ENCODE measurements at places on chromosomes 16 and 17.
A peak's percentile ranks its signal among the peaks of the same experiment; 100 is the strongest.

DNA sequence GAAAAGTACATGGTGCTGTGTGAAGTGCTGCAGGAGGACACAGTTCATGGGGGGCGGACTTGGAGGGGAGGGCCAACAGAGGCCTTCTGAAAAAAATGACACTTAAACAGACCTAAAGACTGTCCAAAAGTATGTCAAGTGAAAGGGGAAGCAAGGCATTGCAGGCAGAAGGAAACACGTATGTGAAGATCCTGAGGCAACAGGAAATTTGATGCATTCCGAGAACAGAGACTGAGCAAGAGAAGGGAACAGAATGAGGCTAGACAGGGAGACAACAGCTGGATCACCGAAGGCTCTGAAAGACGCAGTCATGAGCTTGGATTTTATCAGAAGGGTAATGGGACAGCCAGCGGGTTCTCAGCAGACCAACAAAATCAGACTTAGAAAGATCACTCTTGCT, 1.1 kb downstream of the IFT20 start:
- DNase-seq, result no peak

DNA sequence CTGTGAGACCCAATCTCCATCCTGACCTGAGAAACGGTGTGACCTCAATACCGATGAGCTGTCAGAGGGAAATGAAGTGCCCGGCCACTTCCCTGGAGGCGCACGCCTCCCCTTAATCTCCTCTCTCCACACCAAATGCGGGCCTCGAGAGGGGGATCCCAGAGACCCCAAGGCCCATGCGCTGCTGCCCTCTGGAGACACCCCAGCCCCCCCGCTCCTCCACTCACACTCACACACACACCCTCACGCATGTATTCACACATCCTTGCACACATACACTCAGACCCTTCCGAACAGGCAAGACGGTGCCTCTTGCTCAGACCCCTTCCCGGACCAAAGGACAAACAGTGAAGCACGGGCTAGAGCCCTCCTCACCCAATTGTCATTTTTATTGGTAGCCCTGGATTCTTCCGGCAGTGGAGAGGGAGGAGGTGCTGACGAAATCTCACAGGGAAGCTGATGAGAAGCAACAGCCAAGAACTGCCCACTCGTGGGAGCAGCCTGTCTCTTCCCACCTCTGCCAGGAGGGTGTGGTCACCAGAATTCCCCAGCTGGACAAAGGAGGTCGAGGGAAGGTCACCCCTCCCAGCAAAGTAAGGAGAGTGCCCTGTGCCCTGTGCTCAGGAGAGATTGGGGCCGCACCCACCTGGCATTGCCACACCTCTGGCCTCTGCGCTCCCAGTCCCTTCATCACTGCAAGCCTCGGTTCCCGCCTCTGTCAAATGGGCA, 136.0 kb upstream of the TNRC6C start:
- DNase-seq, result no peak

GRCh38 chr17:37519251-37519985, 29.7 kb downstream of the DUSP14 start:
- DNase-seq, result no peak

- DNase-seq, result peak; percentile 28
Measured at GRCh38 chr17:82333279-82334171, at the start of gene SECTM1. SECTM1 (minus strand) TSS chr17:82333766; CDS start chr17:82327240, 6,526 bp downstream.

GRCh38 chr16:69349536-69349935, 2.0 kb downstream of the TMED6 start:
- DNase-seq, result no peak

- no peak for DNase-seq
Measured at GRCh38 chr16:76182041-76182635, 95.1 kb upstream of the CNTNAP4 start.

DNA sequence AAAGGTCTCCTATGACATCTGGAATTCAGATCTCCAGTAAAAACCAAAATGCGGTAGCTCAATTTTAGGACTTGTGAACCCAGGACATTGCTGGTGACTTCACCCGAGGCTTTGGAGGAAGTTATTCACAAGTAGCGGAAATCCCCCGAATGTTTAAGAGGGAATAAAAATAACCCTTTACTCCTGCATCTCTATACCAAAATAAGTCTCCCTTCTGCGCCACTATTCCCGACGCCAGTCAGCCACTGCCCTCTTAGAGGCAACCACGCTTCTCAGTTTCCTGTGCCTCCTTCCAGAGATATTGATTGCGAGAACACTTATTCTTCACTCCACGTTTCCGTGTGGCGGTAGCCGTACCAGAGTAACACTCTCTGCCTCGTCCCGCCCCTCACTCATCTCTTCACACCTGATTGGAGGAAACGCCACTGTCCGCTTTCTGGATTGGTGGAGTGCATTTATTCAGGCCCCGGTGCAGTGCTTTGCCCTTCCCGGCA, 27.4 kb downstream of the EMP2 start:
- DNase-seq, result peak; percentile 63

DNA sequence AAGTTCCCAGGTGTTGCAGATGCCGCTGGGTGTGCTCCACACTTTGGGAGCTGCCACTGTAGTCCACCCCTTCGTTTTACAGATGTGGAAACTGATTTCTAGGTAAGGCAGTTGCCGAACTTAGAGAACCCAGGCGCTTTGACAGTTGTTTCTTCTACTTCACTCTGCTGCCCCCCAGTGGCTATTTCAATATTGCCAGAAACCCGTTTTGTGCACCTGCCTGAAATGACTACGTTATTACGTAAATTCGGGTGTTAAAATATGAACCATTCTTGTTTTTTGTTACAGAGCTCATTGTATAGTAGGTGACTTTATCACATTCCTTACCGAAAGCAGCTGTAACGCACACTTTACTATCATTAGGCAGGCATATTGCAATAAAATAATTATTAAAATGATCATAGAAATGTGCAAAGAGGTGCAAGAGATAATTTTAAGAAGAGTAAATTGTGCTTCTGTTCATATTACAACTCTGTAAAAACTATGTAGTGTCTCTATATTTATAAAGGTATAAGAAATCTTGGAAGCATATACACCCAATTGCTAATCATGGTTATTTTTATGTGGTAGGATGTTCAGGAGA, 44.9 kb downstream of the OTOA start:
- peak; percentile 87 for DNase-seq

GRCh38 chr17:13592427-13592826, 9.3 kb downstream of the HS3ST3A1 start:
- DNase-seq, result no peak

DNA sequence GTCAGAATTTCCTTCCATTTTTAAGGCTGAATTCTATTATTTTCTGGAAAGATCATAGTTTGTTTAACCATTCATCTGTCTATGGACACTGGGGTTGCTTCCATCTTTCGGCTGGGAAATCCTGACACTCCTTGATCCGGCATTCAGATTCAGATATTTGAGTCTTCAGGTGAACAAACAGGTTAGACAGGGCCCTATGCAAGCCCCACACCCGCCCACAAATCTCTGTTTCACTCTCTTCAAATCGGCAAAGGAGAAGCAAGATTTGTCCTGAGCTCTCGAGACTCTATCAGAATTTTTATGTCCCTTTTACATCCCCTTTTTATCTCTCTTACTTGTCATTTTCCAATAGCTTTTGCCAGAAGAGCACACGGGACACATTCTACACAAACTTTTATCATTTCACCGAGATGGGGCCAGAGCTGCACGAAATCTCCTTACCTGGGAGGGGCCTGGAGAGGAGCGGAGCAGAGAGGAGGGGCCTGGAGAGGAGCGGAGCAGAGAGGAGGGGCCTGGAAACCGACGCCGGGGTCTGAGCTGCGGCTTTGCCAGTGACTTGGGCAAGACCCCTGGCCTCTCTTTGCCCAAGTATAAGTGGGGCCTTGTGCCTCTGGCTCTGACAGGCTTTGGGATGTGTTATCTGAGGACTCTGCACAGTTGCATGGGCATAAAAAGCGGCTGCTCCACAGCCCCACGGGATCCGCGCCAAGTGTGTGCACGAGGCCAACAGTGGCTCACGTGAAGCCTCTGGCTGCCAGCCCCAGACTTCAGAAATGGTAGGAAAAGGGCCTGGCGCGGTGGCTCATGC, 54.3 kb upstream of the RBFOX3 start:
- no peak for DNase-seq

- peak; percentile 20 for DNase-seq
Measured at GRCh38 chr16:31301708-31302400, 42.1 kb downstream of the ITGAM start.

- DNase-seq, result peak; percentile 100
Measured at GRCh38 chr17:45317111-45317928, 500 bp upstream of the MAP3K14 start.

DNA sequence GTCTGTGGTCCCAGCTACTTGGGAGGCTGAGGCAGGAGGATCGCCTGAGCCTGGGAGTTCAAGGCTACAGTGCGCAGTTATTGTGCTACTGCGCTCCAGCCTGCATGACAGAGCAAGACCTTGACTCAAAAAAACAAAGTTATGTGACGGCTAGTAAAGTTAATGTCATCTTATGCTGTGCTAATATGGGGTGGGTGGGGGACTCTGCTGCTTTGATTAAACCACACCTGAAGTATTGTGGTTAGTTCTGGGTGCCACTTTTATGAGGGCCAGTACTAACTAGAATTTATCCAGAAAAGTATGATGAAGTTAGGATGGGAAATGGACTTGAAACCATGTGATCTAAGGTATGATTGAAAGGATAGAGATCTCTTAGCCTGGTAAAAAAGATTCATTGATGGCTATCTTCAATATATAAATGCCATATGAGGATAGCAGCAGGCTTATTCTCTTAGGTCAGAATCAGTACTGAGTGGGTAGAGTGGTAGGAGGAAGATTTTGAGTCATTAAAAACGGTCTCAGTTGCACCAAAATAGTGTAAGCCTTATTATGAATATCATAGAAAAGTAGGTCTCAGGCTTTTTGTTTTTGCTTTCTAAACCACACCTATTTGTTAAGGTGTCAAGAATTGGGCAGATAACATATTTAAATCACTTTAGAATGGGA, 5.6 kb downstream of the WSB1 start:
- DNase-seq, result no peak

GRCh38 chr17:6910987-6911603, 79.6 kb upstream of the TEKT1 start:
- peak; percentile 58 for DNase-seq

- DNase-seq, result no peak
Measured at GRCh38 chr17:1256699-1257098, 13.5 kb upstream of the BHLHA9 start.

GRCh38 chr16:11470676-11471415, 115.9 kb downstream of the LITAF start:
- no peak for DNase-seq
